ENCODE measurements at places on chromosomes 4 and X.

- DNase-seq, result no peak
Observed at GRCh38 chr4:123631786-123632692, 235.4 kb downstream of the SPRY1 start.

GRCh38 chr4:105236916-105237311, 90.2 kb downstream of the TET2 start:
- DNase-seq, result no peak

- no peak for DNase-seq
Observed at GRCh38 chrX:94053575-94053974, 379.6 kb downstream of the FAM133A start.

- DNase-seq, result no peak
Observed at GRCh38 chrX:28581522-28581921, 5.7 kb upstream of the IL1RAPL1 start.

- DNase-seq, result no peak
Observed at GRCh38 chr4:82809619-82810018, 11.0 kb upstream of the SCD5 start.

- DNase-seq, result no peak
Observed at GRCh38 chr4:165991325-165992180, 118.5 kb downstream of the TLL1 start.

Data from activated CD4-positive, alpha-beta T cell treated with anti-CD3 and anti-CD28 coated beads, Interleukin-10, Interleukin-2, amounts not matched to agents 100 ng/mL and 50 ng/mL, durations not matched to agents 16 hours and 8 hours (primary cell).